ENCODE measurements at places on chromosomes 2 and 18.

DNA sequence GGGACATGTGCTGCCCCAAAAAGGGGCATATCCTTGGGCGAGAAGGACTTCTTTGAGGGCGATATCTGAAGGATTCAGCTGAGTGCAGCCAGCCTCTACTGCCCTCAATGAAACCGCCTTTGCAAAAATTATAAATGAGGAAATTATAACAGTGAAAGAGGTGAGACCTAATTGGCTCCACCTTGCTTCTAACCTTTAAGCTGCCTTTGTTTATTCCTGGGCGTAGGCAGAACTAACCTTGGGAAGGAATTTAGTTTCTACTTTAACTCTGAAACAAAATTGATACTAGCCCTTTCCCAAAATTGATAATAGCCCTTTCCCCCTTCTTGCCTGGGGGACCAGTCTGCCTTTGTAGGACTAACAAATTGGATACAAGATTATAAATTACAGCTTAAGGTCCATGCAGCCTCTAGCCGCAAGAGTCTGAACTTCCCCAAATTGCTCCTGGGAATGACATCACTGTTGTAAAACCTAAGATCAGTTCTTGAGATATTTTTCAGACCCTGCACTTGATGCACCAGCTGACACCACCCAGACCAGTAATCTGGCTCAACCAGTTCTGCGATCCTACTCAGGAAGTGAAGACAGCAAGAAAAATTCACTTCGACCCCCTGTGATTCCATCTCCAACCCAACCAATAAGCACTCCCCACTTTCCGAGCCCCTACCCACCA is 36.0 kb upstream of the ASAP2 start:
- DNase-seq: no peak

- no peak for DNase-seq
These were observed 287.5 kb upstream of the CRIM1 start for GRCh38 chr2:36068086-36068485.

GRCh38 chr2:202700075-202700901 is 65.5 kb downstream of the FAM117B start:
- no peak for DNase-seq

GRCh38 chr2:23065936-23066335 is 319.0 kb upstream of the KLHL29 start:
- DNase-seq: no peak

DNA sequence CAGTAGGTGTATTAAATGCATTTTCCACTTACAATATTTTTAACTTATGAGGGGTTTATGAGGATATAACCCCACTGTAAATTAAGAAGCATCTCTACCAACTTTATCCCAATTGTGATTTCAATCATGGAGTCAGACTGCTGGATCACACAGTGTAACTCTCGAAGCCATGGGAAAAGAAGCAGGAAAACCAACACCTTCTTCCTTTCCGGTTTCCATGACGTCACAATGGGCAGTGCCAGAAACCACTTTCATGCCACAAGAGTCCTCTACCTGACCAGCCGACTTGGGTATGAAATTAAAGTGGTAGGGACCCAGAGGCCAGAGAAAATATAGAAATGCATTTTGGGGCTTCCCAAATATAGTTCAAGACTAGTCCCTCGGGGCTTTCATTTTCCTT is 4.2 kb downstream of the RNF152 start:
- DNase-seq: no peak

DNA sequence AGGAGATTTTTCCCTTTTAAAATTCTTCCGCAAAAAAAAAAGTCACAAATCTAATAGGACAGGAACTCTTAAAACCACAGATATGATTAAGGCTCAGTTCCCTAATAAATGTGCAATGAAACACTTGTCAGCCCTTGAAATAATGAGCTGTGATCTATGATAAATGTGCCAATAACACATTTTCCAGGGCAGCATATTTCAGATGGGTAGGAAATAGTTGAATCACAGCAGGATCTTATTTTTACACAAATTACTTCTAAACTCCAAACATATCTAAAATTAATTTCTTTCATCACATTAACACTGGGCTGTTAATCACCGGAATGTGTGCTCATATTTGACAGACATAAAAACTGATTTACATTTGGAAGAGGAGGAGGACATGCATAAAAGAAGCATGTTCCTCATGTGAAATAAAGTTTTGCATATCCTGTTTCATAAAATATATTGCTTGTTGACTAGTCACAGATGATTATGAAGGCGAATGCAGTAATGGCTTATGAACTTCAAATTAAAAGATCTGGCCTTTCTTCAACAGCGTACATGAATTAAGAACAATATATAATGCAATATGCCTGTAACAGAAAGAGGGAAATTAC is 281.4 kb downstream of the PAX3 start:
- no peak for DNase-seq

GRCh38 chr18:48947092-48947491 is 3.7 kb downstream of the SMAD7 start:
- DNase-seq: no peak

DNA sequence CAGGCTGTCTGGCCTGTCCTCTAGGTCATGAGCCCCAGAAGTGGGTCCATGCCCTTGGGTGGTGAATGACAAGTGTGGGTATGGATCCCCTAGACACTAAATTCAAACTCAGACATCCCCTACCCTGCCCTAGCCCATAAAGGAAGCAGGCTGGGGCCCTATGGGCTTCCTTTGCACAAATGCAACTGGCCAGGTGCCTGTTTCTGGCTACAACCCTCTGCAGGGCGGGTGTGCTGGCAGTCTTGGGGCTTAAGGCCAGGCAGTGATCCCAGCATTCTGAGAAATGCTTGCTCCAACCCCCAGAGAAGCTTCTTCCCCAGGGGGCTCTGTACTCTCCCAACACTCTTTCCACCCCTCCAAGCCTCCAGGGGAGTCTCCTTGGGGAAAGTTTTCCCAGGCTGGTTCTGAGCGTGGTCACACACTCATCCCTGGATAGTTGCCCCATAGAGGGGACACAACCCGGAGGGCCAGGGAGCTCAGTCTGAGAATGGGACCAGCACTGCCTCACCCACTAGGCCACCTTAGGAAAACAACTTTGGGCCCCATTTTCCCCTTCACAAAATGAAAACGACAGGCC is 16.6 kb upstream of the ASPRV1 start:
- DNase-seq: no peak

GRCh38 chr2:108701208-108701607 is 18.1 kb upstream of the RANBP2 start:
- no peak for DNase-seq
